Muscle of arm (tissue), 14 donors: ENCODE measurements at places on chromosomes 4 and X.

DNA sequence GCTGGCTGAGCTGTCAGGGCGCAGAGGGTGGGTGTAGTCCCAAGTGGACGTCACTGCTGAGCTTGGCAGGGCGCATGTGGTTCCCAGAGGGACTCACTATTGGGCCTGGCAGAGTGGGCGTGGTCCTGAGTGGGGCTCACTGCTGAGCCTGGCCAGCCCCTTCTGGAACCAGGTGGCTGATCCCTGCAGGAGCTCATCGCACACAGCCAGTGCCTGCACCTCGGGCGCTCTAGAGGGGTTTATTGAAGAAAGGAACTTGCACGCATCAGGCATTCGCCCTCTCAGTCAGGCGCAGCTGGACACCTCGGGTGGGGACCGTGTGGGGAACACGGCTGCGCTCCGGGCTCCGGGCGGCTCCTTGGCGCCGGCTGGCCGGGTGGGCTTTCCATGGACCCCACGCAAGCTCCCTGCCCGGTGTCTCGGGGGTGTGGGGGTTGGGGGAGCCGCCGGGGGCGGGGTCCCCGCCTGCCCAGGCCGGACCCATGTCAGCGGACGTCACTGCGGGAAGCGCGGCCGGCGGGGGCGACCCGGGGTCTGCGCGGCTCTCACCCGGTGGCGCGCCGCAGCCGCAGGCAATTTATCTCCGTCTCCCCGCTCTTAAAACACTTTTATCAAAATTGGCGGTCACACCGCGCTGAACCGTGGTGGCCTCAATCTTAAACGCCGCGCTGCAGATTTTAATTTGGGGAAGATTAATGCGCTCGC lies 65.4 kb upstream of the NKX1-1 start:
- no peak for DNase-seq

GRCh38 chr4:83217721-83218522 lies 66.7 kb downstream of the COQ2 start:
- DNase-seq: peak; percentile 6

DNA sequence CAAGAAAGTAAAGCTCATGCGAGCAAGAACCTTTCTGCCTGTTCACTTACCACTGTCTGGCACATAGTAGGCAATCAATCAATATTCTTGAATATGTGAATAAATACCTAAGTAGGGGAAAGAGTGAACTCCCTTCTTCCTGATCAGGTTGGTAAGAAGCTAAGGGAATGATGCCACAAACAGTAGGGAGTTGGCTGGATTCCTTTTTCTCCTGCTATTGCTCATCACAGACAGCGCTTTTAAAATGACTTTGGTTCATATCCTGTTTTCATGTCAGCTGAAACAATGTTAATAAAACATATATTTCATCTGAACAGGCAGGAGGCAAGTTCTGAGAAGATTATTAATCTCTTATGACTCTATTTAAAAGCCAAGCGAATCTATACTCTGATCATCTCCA lies 99.2 kb downstream of the NSUN7 start:
- no peak for DNase-seq

GRCh38 chrX:154419688-154420401 lies 8.5 kb downstream of the TAFAZZIN start:
- no peak for DNase-seq

GRCh38 chr4:158169931-158170690 lies 2.7 kb downstream of the GASK1B start:
- DNase-seq: peak; percentile 81

DNA sequence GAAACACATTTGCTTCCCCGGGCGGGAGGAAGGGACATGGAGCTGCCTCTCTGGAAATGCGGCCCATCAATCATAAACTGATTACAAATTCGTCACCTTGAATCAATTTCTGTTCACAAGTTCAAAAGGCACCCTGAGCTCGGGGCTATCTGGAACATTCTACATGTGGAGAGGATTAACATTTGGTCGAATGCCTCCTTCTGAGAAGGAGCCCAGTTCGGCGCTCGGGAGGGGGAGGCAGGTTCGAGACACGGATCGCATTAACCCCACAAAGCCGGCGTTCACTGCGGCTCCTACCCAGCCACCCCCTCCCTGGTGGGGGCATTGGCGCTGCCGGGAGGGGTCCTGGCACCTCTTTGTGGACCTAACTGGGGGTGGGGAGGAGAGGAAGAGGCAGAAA lies 108.0 kb downstream of the CPZ start:
- DNase-seq: no peak

- DNase-seq: no peak
Observed at GRCh38 chr4:23463071-23463470, 426.8 kb downstream of the PPARGC1A start.

DNA sequence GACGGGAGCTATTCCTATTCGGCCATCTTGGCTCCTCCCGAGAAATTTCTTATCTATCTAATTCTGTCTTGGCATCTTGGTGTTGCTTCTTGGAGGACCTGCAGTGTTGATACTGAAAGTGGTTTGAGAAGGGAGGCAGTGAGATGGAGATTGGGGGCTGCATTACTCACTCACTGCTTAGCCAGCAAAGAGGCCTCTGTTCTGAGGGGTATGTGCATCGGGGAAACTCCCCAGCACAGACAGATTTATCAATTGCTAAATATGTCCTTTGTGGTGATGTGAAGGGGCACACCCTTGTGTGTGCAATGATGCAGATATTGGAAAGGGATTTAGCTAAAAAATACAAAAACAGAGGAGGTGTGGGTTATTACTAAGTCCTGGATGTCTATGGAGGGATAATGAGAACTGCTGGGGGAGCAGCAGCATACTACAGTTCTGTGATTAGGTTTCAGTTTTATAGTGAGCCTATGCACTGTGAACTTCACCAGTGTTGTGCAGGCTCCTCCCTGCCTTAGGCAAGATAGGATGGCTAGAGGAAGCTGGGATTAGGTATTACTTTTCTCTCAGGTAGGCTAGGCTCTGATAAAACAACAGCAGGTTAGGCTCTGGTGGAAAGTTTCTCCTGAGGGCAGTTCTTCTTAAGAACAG lies 279.0 kb downstream of the HS3ST1 start:
- DNase-seq: no peak

DNA sequence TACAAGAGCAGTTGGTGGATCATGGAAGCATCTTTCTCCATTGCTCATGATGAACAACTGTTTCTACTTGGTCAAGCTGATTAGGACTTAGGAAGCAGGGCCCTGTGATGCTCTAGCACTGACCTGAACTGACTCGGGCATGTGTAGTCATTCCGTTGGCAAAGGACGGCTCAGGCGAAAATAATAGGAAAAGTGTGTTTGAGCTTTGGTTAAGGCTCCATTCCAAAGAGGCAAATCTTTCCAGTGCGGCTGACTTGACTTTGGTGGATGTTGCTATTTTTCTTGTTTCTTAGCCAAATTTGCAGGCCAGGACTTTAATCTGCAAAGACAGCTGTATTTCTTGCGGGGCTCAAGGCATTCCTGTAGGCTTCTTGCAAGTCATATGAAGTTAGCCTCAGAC lies 39.5 kb downstream of the ZNF518B start:
- DNase-seq: no peak

- no peak for DNase-seq
Observed at GRCh38 chr4:187289371-187289770, 565.7 kb upstream of the FAT1 start.

GRCh38 chrX:148441387-148441786 lies 59.0 kb upstream of the AFF2 start:
- DNase-seq: no peak

- DNase-seq: no peak
Observed at GRCh38 chr4:140222171-140222570, 68.2 kb upstream of the MAML3 start.
